Stimulated activated CD8-positive, alpha-beta memory T cell treated with anti-CD3 and anti-CD28 coated beads, Interleukin-4, amount 100 ng/mL, for 1 hour (primary cell): ENCODE measurements at places on chromosomes 7 and 10.

DNA sequence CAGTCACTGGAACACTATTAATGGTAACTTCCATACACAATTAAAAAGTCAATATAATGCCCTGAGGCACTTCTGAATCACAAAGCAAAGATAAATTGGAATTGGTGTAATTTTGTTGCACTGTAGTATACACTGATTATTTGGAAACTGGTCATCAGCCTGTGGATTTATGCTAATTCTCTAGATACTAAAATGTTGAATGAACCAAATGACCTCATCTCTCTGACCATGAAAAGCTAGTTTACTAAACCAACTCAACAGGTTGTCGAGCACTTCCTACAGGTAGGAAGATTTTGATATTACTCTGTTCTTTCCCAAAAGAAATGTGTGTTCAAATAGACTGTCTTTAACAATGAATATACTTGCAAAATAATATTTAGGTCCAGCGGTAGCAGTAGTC lies 5.3 kb downstream of the NRP1 start:
- no peak for DNase-seq

DNA sequence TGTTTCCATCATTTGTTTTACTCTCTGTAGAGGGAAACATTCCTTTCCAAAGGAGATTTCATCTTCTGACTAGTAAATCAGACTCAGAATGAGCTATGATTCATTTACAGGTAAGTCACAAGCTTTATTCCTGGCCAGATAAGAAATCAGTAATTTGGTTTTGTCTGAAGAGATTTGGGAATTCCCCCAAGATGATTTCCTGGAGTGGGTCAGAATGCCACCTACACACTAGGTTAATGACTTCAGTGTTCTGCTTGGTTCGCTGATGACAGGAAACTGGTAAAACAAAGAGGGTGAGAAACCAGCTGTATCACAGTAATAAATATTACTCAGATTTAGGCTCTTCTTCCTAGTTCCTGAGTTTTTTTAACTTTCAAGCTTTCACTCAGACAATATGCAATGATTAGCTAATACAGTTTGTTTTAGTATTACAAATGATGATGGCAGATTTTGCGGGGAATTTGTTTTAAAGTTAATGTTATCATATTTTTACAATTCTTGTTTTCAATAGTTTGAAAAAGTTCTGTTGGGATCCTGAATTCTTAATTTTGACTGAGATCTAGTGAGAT lies 8.3 kb upstream of the ASZ1 start:
- no peak for DNase-seq

GRCh38 chr7:118476036-118476435 lies 251.5 kb downstream of the ANKRD7 start:
- no peak for DNase-seq

GRCh38 chr10:84537447-84537931 lies 209.1 kb downstream of the CCSER2 start:
- no peak for DNase-seq

DNA sequence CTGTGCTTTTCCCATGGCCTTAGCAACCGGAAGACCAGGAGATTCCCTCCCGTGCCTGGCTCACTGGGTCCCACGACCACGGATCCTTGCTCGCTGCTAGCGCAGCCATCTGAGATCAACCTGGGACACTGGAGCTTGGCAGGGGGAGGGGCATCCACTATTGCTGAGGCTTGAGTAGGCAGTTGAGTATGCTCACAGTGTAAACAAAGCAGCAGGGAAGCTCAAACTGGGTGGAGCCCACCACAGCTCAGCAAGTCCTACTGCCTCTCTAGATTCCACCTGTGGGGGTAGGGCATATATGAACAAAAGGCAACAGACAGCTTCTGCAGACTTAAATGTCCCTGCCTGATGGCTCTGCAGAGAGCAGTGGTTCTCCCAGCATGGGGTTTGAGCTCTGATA lies 697.0 kb downstream of the SORCS1 start:
- no peak for DNase-seq

DNA sequence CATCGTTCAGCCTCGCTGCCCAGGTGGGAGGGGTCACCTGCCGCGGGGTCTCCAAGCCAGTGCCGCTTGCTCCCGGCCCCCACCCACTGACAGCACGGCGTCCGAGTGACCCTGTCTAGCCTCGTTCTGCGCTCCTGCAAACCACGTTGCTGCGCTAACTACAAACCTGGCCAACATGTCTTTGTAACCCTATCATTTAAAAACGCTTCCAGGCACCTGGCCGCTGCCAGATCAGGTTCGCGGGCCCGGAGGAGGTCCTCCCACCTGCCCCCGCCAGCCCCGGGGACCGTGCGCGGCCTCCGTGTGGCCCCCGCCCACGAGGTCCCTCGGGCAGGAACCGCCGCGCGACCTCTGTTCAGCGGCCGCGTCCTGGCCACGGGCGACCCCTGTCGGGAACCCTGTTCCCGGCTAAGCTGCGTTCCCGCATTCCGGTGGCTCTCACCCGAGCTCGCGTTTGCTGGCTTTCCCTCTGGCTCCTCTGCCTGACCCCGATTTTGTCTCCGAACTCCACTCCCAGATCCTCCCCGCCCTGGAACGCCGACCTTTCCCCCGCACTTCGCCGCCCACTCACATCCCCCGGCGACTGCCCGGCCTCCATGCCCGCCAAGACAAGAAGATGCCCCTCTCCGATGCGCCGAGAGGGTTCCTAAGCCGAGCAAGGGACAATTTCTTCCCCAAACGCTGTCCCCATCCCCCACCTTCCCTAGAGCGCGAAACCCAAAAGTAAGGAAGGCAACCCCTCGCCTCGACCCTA lies 2.4 kb downstream of the SFMBT2 start:
- no peak for DNase-seq

DNA sequence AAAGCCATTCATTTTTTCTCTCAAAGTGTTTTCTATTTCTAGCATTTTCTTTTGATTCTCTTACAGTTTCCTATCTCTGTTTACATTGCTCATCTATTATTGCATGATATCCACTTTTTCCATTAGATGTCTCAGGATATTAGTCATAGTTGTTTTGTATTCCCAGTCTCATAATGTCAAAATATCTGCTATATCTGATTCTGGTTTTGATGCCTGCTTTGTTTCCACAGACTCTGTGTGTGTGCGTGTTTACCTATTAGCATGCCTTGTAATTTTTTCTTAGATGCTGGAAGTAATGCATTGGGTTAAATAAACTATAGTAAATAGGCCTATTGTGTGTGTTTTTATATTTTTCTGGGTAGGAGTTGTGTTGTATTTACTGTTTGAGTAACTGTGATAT lies 1126.3 kb downstream of the SORCS1 start:
- DNase-seq = no peak

GRCh38 chr10:113554214-113554613 lies 1.4 kb downstream of the HABP2 start:
- DNase-seq = no peak

DNA sequence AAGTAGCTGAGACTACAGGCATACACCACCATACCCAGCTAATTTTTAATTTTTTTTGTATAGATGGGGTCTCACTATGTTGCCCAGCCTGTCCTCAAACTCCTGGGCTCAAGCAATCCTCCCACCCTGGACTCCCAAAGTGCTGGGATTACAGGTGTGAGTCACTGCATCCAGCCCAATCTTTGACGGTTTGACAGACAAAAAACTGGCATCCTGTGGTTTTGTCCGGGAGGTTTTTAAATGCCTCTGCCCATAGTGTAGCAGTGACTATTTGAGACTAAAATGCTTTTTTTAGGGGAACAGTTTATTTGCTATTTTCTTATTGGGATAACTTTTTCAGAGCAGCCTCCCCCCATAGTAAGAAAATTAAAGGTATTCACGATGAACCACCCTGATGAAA lies 523.7 kb upstream of the GALNT17 start:
- DNase-seq = no peak

- DNase-seq = no peak
Observed at GRCh38 chr7:50068026-50068425, 25.0 kb downstream of the ZPBP start.

- no peak for DNase-seq
Observed at GRCh38 chr7:100141555-100141949, 7.2 kb upstream of the LAMTOR4 start.

- no peak for DNase-seq
Observed at GRCh38 chr7:122413339-122413738, 108.8 kb upstream of the FEZF1 start.

DNA sequence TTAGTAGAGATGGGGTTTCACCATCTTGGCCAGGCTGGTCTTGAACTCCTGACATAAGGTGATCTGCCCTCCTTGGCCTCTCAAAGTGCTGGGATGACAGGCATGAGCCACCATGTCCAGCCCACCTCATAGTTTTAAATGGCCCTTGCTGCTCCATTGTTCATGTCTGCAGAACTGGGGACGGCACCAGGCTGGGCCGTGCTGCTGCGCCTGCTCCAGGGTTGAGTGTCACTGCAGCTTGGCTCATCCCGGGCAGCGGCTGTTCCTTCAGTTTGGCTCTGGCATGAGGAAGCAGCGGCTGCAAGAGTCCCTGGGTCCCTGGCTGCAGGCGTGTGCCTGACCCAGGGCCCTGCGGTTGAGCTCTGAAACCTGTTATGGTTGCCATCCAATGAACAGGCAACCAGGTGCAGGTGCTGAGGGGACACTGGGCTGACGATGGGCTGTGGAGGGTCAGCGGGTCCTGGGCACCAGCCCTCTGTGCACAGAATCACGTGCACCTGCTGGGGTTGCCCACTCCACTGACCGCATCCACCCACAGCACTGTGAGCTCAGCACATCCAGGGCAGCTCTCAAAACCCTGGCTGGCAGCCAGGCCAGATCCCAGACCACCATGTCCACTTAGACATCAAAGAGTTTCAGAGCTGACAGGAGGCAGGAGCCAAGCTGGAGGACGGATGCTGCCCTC lies 70.2 kb upstream of the PPP2R2D start:
- no peak for DNase-seq

DNA sequence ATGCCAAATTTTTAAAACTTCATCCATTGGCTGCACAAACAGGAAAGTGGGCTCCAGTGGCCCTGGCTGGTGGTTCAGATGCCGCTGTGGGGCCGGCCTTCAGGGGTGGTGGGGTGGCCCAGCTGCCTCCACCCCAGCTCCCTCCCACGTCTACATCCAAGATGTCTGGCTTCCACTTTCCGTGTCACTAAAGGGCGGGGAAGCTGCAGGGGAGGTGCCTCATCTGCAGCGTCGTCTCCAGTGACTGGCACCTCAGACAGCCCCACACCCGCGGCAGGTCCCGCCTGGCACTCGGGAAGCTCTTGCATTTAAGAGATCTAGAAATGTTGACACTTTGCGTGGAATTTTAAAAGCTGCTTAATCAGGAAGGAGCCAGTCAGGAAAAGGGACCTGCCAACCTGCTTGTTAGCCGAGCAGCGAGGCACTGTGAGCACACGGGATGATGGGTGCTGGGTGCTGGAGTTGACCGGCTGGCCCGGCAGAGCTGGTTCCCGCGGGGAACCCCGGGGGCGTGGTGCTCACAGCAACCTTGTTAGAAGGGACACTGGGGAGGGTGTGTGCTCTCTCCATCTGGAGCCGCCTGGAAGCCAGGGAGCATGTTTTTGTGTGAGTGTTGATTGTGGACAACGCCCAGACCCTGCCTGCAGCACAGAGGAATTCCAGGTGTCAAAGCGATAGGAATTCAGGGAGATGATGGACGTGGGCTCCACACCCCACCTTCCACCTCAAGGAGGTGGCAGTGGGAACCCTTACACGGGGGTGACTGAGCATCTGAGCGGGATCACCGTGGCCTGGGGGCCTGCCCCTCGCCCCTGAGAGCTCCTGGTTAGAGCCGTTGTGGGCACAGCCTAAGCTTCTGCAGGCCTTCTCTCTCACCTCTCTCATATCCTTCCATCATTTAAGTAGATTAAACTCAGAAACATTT lies 320.5 kb downstream of the PTPRN2 start:
- no peak for DNase-seq

- no peak for DNase-seq
Observed at GRCh38 chr7:95817866-95818640, 45.7 kb downstream of the DYNC1I1 start.

DNA sequence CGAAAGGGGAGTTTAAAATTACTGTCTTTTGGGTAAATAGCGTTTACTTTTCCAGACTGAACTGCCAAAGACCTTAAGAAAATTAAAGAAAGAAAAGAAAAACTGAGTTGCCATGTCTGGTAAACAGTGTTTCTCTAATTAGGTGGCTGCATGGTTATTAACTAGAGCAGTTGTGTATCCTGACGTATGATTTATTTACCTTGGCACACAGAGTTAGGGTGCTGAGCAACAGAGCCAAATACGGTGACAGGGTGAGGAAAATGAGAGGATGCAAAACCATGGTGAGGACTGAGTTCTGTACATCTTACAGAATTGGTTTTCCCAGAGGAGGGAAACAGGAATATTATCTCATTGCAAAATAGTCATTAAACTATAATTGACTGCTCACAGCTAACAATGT lies 546.4 kb upstream of the FZD8 start:
- no peak for DNase-seq

DNA sequence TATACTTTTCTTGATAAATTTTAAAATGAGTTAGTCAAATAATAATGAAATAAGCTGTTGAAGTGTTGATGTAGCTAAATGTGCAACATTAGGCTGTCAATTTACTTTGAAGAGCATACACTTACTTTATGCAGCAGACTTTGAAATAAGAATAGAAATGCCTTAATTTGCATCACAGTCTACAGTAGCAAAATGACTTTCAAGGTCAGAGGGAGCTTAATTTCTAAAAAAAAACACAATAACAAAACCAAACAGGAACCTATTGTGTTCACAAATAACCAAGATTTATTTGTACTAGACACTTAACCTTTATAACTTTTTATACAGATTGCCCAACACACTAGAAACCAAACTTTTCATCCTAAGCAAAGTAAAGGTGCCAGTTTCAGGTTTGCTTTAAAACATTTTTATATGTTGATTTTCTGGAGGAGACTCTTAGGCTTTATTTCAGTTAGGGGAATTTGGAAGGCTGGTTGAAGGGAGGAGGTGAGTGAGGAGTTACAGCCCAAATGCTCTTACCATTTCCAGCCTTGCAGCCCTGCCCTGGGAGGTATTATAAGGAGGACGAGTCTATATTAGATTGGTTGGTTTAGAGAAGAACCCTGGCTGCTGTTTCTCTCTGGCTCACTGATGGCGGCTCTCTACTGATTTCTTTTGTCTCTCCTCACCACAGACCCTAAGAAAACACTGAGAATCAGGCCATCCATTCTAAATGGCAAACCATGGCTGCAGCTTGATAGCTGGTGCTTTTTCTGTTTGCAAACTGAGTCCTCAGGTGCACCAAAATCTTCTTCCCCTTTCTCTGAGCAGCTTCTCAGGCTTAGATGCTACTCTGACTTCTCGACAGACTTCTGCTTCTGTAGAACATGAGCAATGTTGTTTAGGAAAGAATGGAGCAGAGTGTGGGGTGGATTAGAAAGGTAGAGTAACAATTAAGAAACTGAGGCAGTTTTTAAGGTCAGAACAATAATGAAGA lies 55.2 kb upstream of the RPA3 start:
- no peak for DNase-seq

DNA sequence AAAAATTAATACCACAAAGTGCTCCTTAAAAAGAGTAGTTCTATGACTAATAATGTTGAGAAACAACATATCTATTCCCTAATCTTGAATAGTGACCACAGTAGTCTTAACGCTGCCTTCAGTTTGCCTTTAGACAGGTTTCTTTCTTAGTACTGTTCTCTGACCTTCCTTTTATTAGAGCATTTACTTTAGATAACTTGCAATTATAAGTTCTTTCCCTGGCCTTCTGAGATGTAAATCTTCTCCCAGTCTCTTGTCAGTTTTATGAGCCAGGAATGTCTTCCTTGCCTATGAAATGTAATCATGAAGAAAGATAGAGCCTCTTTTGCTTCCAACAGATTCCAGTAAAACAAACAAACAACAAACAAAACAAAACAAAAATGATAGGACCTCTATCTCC lies 1119.8 kb upstream of the LRRTM3 start:
- no peak for DNase-seq
